DMS 273 treated with DMSO at 0.1 percent for 48 hours (cell line): ENCODE measurements at places on chromosomes 1 and 21.
A peak's percentile ranks its signal among the peaks of the same experiment; 100 is the strongest.

DNA sequence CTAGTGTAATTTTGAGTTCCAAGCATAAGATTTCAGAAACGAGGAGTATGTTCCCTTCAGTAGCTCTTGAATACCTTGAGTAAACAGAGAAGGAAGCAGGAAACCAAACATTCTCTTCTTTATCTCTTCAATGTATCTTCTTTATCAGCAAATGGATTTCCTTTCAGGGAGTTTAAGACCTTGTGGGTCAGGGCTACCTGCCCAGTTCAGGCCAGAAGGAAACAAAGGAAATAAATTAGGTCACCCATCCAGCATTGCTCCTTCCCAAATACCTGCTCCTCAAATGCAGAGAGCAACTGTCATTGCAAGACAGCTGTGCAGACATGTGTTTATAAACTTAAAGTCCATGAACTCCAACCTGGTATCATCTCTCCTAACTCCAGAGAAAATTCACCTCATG is 130.1 kb upstream of the SOD1 start:
- no peak for DNase-seq

DNA sequence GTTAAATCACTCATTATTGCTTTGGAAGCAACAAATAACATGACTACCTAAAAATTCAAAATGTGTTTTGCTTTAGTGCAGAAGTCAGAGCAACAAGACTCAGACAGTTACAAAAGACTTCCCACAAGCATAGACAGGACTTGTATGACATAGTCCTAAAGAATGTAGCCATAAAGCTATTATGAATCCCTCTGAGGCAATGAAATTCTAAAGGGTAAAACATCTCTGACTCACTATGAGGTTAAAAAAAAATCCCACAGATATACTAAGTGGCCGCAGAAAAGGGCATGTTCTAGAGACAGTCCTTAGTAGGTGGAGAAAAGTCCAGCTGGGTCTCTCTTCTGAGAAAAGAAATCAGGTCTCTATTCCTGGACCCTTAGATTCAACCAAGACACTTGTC is 4.9 kb downstream of the PRKAB2 start:
- DNase-seq = no peak

- DNase-seq = no peak
Observed at GRCh38 chr1:8649027-8649426, 168.4 kb downstream of the RERE start.

- no peak for DNase-seq
Observed at GRCh38 chr1:20183616-20184271, 2.2 kb upstream of the UBXN10 start.

GRCh38 chr1:184513966-184514365 is 127.1 kb downstream of the C1orf21 start:
- no peak for DNase-seq

DNA sequence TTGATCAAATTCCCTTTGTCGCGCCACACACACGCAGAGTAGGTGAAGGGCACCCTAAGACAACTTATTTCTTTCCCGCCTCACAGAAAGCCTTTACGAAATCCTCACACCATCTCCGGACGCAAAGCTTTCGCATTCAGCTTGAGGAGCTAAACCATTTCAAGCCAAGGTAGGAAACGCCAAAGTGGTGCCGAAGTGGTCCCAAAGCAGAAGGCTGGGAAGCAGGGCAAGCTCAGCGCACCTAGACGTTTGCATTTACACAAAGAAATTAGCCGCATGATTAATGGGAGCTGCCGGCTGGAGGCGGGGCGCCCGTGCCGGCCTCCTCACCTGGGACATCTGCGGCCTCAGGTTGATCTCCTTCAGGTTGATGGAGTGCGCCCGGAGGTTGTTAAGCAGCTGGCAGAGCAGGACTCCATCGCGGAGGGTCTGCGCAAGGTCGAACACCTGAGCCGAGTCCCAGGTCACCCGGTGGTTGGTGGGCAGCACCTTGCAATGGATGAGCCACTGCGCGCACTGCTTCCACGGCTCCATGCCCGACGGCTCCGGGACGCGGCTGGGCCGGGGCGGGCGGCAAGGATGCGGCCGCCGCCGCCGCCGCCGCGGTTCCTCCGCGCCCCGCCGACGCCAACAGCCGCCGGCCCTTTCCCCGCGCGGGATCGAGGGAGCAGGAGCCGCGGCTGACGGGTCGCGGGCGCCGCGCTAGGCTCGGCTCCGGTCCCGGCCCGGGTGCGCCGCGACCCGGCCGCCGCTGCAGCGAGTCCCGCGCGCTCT is 457 bp downstream of the VAV3 start:
- DNase-seq = no peak

- DNase-seq = no peak
Observed at GRCh38 chr1:206065547-206066145, 12.7 kb downstream of the RHEX start.

- DNase-seq = no peak
Observed at GRCh38 chr1:151526735-151527525, 13.2 kb upstream of the TUFT1 start.

- no peak for DNase-seq
Observed at GRCh38 chr1:155884031-155884960, 24.9 kb downstream of the SYT11 start.

- no peak for DNase-seq
Observed at GRCh38 chr1:235763962-235764361, 102.7 kb downstream of the LYST start.

GRCh38 chr1:30379684-30380624 is 343.4 kb downstream of the MATN1 start:
- DNase-seq = peak; percentile 21

DNA sequence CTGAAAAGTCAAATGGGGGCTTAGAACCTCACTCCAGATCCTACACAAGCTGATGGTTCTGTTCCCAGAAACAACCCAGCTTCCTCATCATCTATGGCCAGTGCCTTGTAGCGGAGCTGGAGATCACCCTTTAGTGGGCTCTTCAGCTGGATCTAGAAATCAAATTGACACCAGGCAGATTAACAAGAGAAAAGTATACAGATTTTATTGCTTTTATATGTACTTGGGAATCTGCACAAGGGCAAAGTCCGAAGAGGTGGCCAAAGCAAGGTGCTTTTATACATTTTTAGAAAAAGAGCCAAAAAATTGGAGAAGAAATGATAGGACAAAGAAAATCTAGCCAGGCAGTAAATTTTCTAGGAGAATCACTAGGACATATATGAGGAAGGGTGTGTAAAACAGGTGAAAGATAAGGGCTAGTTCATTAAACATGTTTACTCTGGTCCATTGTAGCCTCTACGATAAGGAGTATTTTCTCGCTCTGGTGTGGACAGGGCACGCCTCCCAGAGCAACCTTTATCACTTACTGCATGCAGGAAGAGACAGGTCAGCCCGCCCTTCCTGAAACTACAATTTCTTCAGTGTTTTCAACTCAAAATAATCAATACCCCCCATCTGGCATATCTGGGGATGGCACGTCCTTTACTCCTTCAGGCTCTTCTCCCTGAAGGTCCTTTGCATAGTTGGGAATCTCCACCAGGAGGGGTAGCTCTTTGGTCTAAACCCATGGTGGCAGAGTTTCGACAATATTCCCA is 14.0 kb upstream of the LGALS8 start:
- DNase-seq = no peak

DNA sequence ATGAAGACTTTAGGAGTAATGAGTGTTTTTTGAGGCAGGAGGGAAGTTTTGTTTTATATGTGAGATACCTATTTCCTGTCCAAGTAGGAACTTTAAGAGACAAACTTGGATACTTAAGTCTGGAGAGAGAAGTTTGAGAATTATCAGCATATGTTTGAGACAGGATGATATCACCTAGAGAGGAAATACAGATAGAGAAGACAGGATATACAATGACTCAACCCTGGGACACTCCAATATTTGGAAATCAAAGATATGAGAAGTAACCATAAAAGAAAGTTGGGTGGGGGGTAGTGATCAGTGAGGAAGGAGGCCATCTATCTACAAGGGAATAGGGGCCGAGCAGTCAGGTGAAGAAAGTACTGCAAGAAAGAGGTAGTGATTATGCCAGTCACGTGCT is 6.5 kb downstream of the LCE7A start:
- no peak for DNase-seq

- DNase-seq = no peak
Observed at GRCh38 chr1:205595435-205595834, 36.4 kb downstream of the ELK4 start.

DNA sequence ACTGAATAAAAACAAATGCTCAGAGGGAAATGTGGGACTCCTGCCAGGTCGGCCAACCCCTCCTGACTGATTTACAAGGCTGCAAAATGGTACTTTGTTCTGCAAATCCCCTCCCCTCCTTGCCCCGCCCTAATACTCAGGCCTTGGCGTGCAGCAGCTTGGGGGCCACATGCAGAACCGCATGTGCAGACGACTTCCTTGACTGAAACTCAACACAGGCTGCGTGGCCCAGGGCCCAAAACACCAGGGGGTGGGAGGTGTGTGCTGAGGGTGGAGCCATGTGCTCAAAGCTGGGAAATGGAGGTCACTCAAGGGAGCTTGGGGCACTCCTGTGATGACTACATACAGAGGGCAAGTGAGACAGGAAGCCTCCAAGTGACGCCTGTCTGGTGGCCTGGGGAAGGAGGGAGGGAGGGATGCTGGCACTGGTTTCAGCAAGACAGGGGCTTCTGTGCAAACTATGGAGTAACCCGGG is 87.2 kb downstream of the MRPL37 start:
- peak; percentile 76 for DNase-seq

DNA sequence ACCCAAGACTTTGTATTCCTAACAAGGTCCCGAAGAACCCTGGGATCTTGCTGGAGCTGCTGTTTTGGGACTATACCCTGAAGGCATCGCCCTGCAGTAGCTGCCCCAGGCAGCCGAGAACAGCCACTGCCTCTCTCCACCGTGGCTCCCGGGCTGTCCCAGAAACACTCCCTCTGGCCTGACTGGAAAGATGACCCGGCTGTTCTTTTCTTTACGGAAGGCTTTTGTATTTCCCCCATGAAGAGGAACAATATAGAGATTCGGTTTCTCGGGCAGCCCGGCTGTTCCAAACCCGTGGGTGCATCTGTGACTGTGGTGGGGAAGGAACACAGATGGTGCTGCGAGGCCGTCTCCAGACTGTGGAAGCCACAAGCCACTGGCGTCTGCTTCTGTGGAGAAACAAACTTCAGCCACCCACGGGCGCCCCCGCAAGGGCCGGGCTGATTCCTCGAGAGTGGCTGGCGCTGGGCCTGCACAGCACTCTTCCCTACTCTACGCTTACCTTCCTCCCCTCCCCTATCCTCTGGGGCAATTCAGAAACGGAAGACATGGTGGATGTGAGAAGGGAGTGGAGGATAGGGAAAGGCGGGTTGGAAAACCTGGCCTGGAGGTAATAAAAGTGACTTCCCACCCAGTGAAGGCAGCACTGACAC is 33.7 kb upstream of the VASH2 start:
- peak; percentile 60 for DNase-seq

GRCh38 chr21:38136201-38136600 is 120.6 kb upstream of the KCNJ15 start:
- DNase-seq = no peak

DNA sequence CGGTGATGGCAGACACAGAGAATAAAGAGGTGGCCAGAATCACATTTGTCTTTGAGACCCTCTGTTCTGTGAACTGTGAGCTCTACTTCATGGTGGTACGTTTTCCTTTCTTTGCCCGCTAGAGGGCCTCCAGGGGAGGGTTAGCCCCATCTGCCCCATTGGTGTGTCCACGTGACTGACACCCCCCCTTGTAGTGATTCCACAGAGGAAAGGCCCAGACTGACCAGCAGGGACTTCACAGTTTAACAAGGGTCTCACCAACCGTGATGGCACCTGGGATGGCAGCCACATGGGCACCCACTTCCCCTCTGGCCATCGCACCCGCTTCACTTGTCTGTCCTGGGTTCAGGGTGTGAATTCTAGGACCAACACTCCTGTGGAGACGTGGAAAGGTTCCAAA is 22.3 kb upstream of the SARS1 start:
- DNase-seq = no peak

GRCh38 chr1:183598386-183598785 is 8.1 kb upstream of the NCF2 start:
- DNase-seq = no peak
